ENCODE measurements at places on chromosomes 4 and X.

- no peak for DNase-seq
These were observed 22.0 kb downstream of the MND1 start for GRCh38 chr4:153366486-153366885.

DNA sequence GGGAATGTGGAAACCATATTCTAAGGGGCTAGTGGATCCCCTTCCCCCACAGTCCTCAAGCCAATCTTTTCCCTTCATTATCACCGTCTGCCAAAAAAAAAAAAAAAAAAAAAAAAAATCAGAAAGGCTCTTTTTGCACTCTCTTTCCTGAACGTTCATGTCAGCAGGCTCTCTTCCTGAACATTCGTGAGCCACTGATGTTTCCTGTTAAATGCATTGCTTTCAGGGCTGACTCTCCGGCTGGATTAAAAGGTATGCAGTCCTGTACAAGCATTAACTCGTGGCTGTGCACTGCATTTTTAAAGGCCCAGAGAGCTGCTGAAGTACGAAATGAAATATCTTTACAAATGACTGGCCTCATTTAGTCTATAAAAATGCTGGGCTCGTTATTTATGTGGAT is 34.0 kb upstream of the TSPAN5 start:
- DNase-seq = no peak

DNA sequence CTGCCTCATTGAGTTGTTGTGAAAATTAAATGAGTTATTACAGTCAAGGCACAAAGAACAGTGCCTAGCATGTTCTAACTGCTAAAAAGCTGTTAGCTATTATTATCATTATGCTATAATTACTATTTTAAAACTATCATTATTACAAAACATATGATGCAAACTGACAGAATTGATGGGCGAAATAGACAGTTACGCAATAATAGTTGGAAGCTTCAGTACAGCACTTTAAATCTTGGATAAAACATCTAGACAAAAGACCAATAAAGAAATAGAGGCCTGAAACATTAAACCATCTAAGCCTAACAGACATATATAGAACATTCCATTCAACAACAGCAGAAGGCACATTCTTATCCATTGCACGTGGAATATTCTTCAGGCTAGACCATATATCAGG is 73.0 kb downstream of the TAB3 start:
- DNase-seq = no peak

GRCh38 chr4:102623622-102624021 is 122.5 kb downstream of the NFKB1 start:
- DNase-seq = no peak

DNA sequence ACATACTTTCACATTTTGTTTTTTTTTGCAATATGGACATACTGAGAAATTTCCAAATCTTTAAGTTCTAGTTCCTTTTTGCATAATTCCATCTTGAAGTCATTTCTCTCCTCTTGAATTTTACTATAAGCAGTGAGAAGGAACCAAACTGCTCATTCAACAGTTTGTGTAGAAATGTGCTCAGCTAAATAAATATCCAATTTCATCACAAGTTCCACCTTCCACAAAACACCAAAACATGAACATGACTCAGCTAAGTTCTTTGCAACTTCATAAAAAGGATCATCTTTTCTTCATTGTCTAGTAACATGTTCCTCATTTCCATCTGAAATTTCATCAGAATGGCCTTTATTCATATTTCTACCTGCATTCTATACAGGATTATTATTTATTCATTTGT is 77.3 kb upstream of the FGF13 start:
- DNase-seq = no peak

DNA sequence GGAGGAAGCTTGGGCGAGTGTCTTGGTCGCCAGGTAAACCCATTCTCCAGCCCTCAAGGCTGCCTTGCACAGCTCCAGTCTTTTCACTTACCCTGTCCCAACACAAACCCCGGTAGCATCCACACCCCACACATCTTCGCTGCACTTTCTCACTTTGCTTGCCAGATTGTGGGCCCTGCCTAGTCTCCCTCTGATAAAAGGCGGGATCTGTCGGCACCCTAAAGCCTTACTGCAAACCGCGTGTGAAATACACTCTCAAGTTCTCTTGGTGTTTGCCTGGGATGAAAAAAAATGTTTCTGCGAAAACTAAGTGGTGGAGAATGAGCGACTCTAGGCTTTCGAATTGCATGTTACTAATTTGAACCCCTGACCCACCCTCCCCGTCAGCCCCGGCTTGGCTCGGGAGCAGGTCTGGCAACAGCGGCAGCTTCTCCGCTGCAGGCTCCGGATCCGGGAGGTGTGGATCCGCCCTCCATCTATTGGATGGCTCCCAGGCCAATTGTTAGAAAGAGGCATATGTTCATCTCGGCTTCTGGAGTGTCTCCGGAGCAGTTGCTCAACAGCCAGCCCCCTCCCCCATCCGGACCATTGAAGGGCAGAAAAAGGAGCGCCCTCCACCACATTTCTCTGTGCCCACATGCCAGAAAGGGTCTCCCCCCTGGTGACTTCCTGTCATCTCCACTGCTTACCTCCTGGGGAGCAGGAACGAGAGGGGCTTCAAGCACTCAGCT is 3.0 kb upstream of the CITED1 start:
- DNase-seq = no peak

DNA sequence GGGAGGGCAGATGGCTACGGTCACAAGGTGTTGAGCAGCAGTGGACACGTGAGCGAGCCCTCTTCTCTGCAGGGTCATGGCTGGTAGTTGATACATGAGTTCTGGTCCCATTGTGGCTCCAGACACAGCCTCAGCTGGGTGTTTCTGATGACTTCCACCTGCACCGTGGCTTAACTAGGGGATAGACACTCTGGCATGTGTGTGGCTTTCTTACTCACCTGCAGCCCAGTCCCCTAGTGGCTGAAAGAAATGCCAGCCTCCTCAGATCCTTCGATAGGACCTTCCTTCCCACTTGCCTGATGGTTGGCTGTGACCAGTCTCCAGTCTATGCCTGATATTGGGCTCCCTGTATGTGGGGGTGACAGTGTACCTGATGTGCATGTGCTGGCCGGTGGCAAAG is 5.0 kb downstream of the GPR78 start:
- DNase-seq = no peak

DNA sequence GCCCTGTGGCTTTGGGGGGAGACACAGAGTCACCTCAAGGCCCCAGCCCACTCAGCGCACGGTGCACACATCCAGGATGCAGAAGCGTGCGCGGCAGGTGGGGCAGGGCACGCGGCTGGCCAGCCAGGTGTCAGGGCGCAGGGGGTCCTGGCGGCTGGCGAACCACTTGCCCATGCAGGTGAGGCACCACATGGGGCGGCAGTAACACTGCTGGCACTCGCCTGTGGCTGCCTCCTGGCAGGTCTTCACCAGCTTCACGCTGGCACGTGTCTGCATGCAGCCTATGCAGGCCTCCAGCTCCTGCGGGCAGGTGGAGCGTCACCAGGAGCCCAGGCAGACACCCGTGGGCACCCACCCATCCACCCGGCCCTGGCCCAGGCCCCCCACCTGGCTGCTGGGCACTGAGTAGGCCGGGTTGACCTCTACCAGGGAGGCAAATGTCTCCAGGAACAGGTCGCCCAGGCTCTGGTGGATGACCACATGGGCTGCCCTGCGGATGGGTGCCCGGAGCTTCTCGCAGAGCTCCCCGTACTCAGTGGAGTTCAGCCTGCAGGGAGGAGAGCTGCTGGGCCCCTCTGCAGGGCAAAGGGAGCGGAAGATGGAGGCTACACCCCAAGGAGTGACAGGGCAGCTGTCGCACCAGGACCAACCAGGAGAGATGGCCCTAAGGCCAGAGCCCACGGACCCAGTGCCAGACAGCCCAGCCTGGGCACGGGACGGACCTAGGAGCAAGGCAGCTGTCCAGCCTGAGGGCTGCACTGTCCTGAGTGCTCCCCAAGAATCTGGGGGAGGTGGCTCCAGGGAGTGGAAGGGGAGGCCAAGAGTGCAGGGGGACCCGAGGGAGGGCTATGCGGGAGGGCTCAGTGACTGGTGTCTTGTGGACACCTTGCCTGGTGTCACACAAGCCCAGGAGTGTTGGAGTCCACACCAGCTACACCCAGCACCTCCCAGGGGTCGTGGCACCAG is 3.7 kb downstream of the TMEM129 start:
- no peak for DNase-seq

GRCh38 chr4:124650614-124651013 is 61.9 kb downstream of the ANKRD50 start:
- no peak for DNase-seq

DNA sequence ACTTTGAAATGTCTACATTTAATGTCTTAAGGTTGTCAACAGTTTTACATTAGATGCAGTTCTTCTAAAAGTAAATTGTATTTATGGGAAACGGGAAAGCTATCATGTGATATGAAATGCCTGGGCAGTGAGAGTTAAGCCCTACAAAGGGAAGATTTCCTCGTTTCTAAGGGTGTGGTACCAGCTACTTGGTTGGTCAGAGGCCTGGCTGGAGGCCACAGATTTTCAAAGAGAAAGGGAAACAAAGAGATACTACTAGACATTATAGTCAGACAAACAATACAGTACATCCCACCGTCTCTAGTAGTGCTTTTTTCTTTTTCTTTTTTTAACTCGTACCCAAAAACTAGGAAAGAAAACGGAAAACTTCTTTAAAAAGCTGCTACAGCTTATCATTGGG is 467.8 kb downstream of the PCDH7 start:
- no peak for DNase-seq

GRCh38 chr4:168557658-168558057 is 60.8 kb downstream of the PALLD start:
- no peak for DNase-seq

GRCh38 chr4:137609718-137610430 is 77.6 kb upstream of the PCDH18 start:
- DNase-seq = peak; percentile 66

DNA sequence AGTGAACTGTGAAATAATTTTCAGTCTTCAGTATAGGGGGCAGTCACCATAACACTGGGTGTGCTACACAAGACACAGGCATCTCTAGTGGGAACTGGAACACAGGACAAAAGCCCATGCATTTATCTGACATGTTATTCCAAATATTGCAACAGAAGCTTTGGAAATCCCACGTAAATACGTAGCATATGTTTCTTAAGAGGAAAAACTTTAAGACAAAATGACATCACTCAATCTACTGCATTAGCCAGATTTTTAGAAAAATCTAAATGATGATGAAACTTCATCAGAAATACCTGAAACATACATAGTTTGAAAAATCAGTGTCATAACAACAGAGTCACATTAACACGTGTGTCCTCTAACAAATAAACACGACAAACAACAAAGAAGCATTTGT is 14.5 kb downstream of the SHISA3 start:
- DNase-seq = no peak
